Activated T-helper 1 cell treated with anti-CD3 and anti-CD28 coated beads, Interleukin-12 subunit alpha, Interleukin-12 subunit beta, Interleukin-2, Interleukin-4 antibody, amounts not matched to agents 30 ng/mL and 10 ng/mL and 1 ng/mL, durations not matched to agents 14 hours and 24 hours and 36 hours (primary cell): ENCODE measurements at places on chromosomes 11 and 22.

DNA sequence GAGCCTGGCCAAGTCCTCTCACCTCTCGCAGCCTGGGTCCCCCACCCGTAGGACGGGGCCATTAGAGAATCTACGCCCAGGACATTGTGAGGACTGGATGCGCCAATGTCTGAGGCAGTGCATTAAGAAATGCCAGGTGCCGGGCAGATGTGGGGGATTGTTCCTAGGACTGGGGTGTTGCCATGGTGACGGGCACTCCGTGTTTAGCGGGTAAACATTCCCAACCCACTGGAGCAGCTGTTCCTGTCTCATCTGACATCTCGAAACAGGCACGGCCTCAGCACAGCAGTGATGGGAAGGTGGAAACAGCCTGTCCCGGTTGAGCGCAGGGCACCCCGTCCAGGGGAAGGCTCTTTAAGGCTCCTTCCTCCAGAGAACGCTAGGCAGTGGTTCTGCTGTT, 99.6 kb upstream of the RTL6 start:
- no peak for DNase-seq
- no peaks in the 10 kb centered on the region for H3K4me1 ChIP-seq
- peaks cover 17% of the 10 kb centered on the region for H3K27me3 ChIP-seq
- H3K36me3 ChIP-seq, result no peaks in the 10 kb centered on the region
- H3K27ac ChIP-seq, result no peak overlapping the region

DNA sequence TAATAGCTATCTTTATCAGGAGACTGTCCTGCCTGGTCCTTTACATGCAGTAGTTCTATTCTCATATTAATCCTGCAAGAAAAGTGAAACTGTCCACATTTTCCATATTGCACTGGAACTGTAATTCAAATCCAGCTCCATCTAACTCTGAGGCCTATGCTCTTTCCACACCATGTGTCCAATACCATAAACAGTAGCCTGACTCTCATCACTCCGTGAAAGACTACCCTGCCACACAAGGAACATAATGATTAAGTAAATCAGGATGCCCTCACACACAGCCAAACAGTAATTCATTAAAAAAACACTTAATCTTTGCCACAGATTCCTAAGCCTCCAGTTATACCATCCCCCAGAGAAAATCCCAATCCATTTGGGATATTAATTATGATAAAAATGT, 285.3 kb upstream of the PITPNB start:
- DNase-seq, result no peak
- H3K4me3 ChIP-seq, result no peak overlapping the region
- H3K27ac ChIP-seq, result no peak overlapping the region
- peaks cover 3% of the 10 kb centered on the region for H3K27me3 ChIP-seq
- no peaks in the 10 kb centered on the region for H3K36me3 ChIP-seq

- peaks cover 7% of the 10 kb centered on the region for H3K4me1 ChIP-seq
- no peak for DNase-seq
- H3K4me3 ChIP-seq, result no peak overlapping the region
- H3K27ac ChIP-seq, result no peak overlapping the region
Observed at GRCh38 chr11:609341-609811, 6.4 kb downstream of the IRF7 start.

DNA sequence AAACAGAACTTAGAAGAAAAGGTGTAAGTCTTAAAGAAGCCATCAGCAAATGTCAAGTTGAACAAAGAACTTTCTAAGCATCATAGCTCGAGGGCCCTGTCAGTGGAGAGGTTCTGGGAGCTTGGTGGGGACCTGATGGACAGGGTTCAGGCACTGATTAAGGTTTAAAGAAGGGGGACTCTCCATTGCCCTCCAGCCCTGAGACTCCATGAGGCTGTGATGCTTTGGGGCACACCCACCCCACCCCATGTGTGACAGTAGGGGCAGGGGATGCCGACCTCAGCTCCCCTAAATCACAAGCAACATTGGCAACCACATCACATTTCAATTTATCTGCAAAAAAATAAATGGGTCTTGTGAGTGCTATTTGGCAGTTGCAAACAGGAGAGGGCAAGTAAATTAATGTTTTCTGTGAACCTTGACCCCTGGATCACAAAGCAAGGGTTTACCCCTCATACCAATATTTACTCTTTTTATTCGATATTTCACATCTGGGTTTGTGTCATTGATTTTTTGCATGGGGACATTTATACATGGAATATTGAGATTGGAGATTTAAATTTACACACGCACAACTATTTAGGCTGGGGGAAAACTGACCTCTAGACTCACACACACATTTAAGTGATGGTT, 37.1 kb upstream of the ANO1 start:
- H3K27ac ChIP-seq, result no peak overlapping the region
- H3K4me1 ChIP-seq, result no peaks in the 10 kb centered on the region
- no peaks in the 10 kb centered on the region for H3K36me3 ChIP-seq
- no peak for DNase-seq
- peaks cover 12% of the 10 kb centered on the region for H3K27me3 ChIP-seq

DNA sequence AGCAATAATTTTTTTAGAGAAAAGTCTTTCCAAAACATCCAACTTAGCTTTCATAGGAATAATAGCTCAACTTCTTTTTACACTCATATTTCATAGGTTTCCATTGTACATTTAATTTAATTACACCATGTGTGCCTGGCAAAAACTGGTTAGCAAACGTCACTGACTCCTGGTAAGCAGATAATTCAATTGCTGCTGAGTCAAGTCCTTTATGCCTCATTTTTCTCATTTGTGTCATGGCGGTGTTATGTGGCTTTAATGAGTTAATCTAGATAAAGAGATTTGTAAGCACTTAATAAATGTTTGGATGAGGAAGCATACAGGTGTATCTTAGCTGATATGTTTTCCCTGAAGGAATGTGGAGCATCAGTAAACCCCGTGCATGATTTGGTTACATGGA, 41.2 kb upstream of the PAK1 start:
- H3K27me3 ChIP-seq, result peaks cover 9% of the 10 kb centered on the region
- DNase-seq, result no peak
- H3K27ac ChIP-seq, result no peak overlapping the region
- H3K4me1 ChIP-seq, result no peaks in the 10 kb centered on the region

- H3K4me1 ChIP-seq, result no peaks in the 10 kb centered on the region
- H3K27me3 ChIP-seq, result peaks cover 24% of the 10 kb centered on the region
- no peaks in the 10 kb centered on the region for H3K36me3 ChIP-seq
- H3K27ac ChIP-seq, result no peak overlapping the region
- no peak for DNase-seq
Observed at GRCh38 chr11:19428206-19429002, 187.7 kb upstream of the E2F8 start.

DNA sequence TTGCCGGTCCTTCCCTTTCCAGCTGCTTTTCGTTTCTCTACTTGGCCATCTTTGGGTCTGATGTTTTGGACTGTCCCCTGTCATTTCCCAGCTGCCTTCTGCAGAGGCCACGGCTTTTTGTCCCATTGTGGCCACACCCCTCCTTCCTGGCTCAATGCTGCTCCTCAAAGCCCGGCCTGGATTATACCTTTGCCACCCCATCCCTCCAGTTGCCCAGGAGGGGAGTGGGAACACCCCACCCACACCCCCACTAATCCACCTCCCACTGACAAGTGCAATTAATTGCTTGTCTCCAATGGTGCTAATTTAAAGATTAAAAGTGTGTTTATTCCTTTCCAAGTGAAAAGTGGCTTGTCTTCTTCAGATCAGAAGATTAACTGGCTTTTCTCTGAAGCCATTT, 34.2 kb upstream of the CSNK2A3 start:
- H3K27me3 ChIP-seq, result peaks cover 2% of the 10 kb centered on the region
- no peak for DNase-seq
- H3K4me3 ChIP-seq, result no peak overlapping the region
